ENCODE measurements at places on chromosomes 3 and 15.

DNA sequence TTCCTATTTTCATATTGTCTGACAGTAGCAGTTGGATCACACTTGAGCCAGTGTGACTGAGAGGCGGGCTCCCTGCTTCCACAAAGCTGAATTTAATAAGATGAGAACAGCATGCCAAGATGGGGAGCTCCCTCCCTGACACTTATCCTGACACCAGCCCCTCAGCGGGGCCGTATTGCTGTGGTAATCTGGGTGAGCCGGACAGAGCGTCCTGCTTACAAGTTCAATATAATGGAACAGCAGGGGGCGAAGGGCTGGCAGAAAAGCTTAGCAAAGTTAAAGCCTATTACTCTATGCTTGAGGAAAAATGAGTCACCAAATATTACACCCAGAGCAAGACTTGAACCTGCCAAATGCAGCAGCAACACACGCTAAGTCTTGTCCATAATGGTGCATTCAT lies 163.8 kb upstream of the CMC1 start:
- H3K36me3 ChIP-seq = no peaks in the 10 kb centered on the region
- no peak overlapping the region for H3K27ac ChIP-seq
- H3K27me3 ChIP-seq = no peaks in the 10 kb centered on the region
- no peak for DNase-seq

DNA sequence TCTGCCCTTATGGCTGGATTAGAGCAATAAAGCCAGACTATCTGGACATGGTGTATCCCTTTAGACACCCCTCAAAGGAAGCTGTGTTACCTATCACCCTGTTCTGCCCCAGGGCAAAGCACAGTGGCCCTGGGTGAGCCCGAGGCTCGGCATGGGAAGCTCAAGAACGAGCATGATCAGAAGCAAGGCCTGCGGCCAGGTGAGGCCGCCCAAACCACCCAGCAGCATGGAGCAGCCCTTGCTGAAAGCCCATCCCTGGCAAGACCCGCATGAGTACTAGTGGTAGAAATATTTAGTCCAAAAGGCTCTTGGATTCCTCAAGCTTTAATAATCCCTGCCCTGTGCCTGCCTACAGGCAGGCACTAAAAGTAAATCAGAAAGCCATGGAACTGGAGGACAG lies 261.1 kb downstream of the MEX3B start:
- H3K27me3 ChIP-seq = no peaks in the 10 kb centered on the region
- no peaks in the 10 kb centered on the region for H3K36me3 ChIP-seq
- no peaks in the 10 kb centered on the region for H3K4me1 ChIP-seq
- H3K4me3 ChIP-seq = no peak overlapping the region
- H3K27ac ChIP-seq = no peak overlapping the region

DNA sequence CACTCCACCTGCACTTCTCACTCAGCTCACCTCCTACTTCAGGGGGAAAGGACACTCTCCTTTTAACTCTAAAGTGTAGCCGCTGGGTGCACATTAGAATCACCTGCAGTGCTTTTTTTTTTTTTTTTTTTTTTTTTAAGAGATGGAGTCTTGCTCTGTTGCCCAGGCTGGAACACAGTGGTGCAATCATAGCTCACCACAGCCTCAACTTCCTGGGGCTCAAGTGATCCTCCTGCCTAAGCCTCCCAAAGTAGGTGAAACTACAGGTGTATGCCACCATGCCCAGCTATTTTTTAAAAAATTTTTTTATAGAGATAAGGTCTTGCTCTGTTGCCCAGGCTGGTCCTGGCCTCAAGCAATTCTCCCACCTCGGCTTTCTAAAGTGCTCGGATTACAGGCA lies 20.8 kb downstream of the GRAMD2A start:
- H3K27me3 ChIP-seq = no peaks in the 10 kb centered on the region
- DNase-seq = no peak
- no peaks in the 10 kb centered on the region for H3K36me3 ChIP-seq

- H3K36me3 ChIP-seq = no peaks in the 10 kb centered on the region
- no peak overlapping the region for H3K27ac ChIP-seq
- no peak for DNase-seq
- H3K4me1 ChIP-seq = peaks cover 7% of the 10 kb centered on the region
These were observed 29.5 kb upstream of the USP3 start for GRCh38 chr15:63474810-63475316.

- no peak for DNase-seq
- H3K27me3 ChIP-seq = no peaks in the 10 kb centered on the region
- H3K4me1 ChIP-seq = no peaks in the 10 kb centered on the region
- H3K36me3 ChIP-seq = no peaks in the 10 kb centered on the region
These were observed 111.9 kb upstream of the CHD2 start for GRCh38 chr15:92788196-92788595.

DNA sequence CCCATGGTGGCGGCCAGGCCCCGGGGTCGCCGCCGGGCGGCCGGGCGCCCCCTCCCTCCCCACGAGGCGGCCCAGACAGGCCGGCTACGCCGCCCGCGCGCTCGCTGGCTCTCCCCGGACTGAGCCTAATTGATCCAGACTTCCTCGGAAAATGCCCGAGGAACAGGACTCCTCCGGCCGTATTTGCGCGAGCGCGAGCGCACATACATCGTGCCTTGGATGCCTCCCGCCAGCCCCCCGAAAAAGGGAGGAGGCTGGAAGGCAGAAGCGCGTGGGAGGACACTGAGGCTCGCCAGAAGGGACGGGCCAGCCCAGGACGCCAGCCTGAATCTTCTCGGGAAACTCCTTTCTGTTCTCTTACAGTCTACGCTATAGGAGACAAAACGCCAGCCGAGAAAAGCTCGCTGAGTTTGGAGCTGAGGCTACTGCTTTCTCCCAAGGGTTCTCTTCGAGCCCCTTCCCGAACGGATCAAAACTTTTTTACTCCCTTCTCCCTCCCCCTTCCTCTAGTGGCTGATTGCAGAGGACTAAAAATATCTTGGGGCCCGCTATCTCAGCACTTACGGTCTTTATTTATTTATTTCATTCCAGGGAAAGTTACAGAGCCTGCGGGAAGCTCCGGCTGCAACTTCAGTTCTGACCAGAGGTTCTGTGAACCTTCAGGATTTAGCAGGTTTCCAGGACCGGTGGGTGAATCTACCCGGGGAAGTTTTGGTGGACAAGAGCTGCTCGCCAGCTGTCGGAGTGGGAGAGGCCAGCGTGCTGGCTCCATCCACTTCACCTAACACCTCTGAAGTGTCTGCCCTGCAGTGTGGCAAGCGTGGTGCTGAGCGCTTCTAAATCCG lies at the start of gene PDZRN3:
Gene PDZRN3, minus strand, starts transcription at position 121 of the 845 bp plus-strand sequence.
- DNase-seq = peak; percentile 87
- H3K36me3 ChIP-seq = no peaks in the 10 kb centered on the region
- H3K27me3 ChIP-seq = no peaks in the 10 kb centered on the region
- H3K4me3 ChIP-seq = peak within 1 kb of the TSS; percentile 76
- H3K4me1 ChIP-seq = peaks cover 4% of the 10 kb centered on the region
- peak within 1 kb of the TSS; percentile 85 for H3K27ac ChIP-seq

- peaks cover 6% of the 10 kb centered on the region for H3K4me1 ChIP-seq
- H3K36me3 ChIP-seq = no peaks in the 10 kb centered on the region
- no peak overlapping the region for H3K4me3 ChIP-seq
These were observed 128.3 kb upstream of the ARHGEF3 start for GRCh38 chr3:56929809-56930615.

DNA sequence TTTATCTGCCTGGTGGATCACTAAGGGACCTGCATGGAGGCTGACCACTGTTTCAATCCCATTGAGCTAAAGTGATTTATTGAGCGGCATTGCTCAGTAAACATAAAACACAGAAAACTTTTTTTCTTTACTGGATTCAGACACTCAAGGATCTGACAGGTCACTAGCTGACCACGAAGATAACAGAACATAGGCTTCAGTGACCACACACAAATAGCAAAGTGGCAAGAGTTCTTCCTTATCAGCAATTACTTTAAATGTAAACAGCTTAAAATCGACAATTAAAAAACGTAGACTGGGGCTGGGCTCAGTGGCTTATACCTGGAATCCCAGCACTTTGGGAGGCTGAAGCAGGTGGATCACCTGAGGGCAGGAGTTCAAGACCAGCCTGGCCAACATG lies 48.7 kb downstream of the STAG1 start:
- H3K36me3 ChIP-seq = no peaks in the 10 kb centered on the region
- H3K27ac ChIP-seq = no peak overlapping the region
- no peaks in the 10 kb centered on the region for H3K27me3 ChIP-seq

DNA sequence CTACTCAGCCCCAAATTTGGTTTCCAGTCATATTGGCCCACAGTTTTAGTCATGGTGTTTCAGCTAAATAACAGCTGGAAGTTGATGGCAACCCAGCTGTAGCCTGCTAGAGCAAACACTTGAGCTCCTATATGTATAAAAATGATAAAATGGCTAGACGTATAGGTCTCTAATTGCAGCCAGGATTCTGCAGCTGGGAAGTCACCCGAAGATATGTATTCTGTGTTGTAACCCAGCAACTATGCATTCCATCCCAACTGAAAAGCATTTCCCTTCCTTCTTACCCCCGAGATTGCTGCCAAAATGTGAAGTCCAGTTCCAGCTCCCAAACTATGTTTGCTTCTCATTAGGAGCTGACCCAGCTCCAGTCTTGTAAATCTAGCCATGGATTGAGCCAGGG lies 408.4 kb downstream of the AGBL1 start:
- no peak for DNase-seq
- no peak overlapping the region for H3K4me3 ChIP-seq
- H3K27me3 ChIP-seq = no peaks in the 10 kb centered on the region
- H3K27ac ChIP-seq = no peak overlapping the region

- H3K4me3 ChIP-seq = no peak overlapping the region
- no peak for DNase-seq
These were observed 26.0 kb upstream of the KCNAB1 start for GRCh38 chr3:156094391-156094790.

- no peaks in the 10 kb centered on the region for H3K36me3 ChIP-seq
- no peak for DNase-seq
- H3K4me3 ChIP-seq = no peak overlapping the region
- H3K27me3 ChIP-seq = no peaks in the 10 kb centered on the region
- H3K27ac ChIP-seq = peak overlapping the region; percentile 95
These were observed 1.6 kb upstream of the SIAH2 start for GRCh38 chr3:150764566-150764965.

DNA sequence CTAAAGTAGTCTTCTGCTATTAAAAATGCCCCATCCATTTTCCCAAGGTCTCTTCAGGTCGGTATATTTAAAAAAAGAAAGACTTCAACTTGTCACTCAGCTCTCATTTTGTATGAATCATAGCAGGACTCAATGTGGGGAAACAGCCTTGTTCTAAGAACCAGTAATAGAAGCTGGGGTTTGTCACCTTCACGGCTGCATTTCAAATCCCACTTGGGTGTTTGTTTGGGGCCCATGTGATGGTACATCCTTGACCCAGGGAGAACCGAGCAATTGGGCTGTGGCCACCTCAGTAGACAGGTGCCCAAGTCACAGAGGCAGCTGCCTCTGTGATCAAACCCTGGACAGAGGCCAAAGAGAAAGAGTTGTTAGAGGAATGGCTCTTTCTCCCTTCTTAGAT lies 70.3 kb upstream of the ARL8B start:
- H3K4me1 ChIP-seq = peaks cover 2% of the 10 kb centered on the region
- H3K4me3 ChIP-seq = no peak overlapping the region
- no peak for DNase-seq
- no peaks in the 10 kb centered on the region for H3K36me3 ChIP-seq

- H3K4me1 ChIP-seq = peaks cover 8% of the 10 kb centered on the region
- no peaks in the 10 kb centered on the region for H3K36me3 ChIP-seq
- no peak overlapping the region for H3K27ac ChIP-seq
- H3K4me3 ChIP-seq = no peak overlapping the region
- no peak for DNase-seq
- no peaks in the 10 kb centered on the region for H3K27me3 ChIP-seq
These were observed 55.8 kb downstream of the LSM3 start for GRCh38 chr3:14234251-14235002.

DNA sequence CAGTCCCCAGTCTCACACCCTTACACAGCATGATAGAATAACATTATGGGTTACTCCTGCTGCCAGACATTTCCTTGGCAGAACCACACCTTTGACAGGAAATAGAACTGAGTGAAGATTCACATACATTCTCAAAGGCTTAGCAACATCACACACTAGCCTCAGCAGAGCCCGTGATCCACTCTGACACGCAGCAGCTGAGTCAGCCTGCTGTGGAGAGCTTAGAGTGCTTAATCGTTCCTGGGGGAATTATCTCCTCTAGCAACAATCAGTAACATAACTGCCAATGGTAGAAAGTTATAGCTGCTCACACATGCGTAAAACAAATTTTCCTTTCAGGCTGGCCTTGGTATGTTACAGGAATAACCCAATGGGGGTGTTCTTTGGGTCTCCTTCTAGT lies 382.1 kb downstream of the GAP43 start:
- H3K27ac ChIP-seq = no peak overlapping the region
- H3K4me1 ChIP-seq = no peaks in the 10 kb centered on the region
- H3K27me3 ChIP-seq = no peaks in the 10 kb centered on the region
- no peaks in the 10 kb centered on the region for H3K36me3 ChIP-seq
- DNase-seq = peak; percentile 37

DNA sequence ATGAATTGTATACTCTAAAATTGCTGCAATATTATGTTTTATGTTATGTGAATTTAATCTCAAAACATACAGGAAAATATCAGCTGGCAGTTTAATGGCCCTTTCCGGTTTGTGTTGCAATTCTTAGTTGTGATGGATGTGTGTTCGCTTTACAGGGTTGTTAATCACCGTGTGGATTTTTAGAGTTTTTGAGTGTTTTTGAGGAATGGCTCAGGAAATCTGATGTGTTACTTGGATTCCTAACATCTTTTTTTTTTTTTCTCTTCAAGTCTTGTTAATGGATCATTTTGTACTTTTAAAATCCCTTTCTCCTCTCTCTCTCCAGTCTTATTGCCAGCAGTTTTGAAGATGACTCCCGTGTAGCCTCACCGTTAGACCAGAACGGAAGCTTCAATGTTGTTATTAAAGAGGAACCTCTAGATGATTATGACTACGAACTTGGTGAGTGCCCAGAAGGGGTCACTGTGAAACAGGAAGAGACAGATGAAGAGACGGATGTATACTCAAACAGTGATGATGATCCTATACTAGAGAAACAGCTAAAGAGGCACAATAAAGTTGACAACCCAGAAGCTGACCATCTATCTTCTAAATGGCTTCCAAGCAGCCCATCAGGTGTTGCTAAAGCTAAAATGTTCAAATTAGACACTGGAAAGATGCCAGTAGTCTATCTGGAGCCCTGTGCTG lies 35.7 kb downstream of the MGA start:
- H3K36me3 ChIP-seq = no peaks in the 10 kb centered on the region
- no peaks in the 10 kb centered on the region for H3K27me3 ChIP-seq
- peaks cover 2% of the 10 kb centered on the region for H3K4me1 ChIP-seq
- no peak for DNase-seq
- no peak overlapping the region for H3K27ac ChIP-seq

Measured in ovary (tissue), 10 donors.